A549 (cell line): ENCODE measurements at places on chromosomes 12 and 14. TPM values are rescaled to one million over a fixed set of nuclear protein-coding genes. Genes with fewer than 3 reads are reported as not detected.

GRCh38 chr14:63237791-63238190 is 33.5 kb downstream of the RHOJ start:
- no peak for DNase-seq

The SLC10A1 gene
- polyA plus RNA-seq: not detected in 3 replicates

The OVCH1 gene
- polyA plus RNA-seq: not detected in 3 replicates

The LYZ gene
- polyA plus RNA-seq: not detected in 3 replicates

The HCAR2 gene
- polyA plus RNA-seq: 0.07 TPM in 1 of 3 replicates, not detected in the others

The GLT1D1 gene
- not detected in 3 replicates for polyA plus RNA-seq

The MLH3 gene
- 15.2 to 16.2 TPM (median 16.0 TPM) in 3 replicates for polyA plus RNA-seq
